H9 (cell line): ENCODE measurements at places on chromosomes 6 and 20. TPM values are rescaled to one million over a fixed set of nuclear protein-coding genes. Genes with fewer than 3 reads are reported as not detected.

DNA sequence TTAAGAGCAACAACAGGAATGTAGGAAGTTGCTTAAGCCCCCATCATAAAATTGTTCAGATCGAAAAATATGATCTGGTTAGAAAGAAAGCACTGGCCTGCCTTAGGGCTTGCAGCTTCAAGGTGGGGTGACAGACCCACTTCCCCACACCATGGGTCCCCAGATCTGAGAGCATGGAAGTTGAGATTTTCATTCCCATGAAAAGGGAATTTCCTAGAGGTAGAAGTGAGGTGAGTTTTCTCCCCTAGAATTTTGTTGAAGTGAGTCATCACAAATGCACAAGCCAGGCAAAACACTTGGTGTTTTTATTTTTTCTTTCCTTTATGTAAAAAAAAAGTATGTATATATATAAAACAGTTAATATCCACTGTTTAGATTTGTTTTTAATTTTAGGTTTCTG, 213.6 kb upstream of the SUPT3H start:
- DNase-seq, result no peak

GRCh38 chr6:112253841-112254816, at the start of gene LAMA4:
LAMA4 (minus strand) TSS chr6:112254567; CDS start chr6:112254150, 417 bp downstream.
- peak; percentile 65 for DNase-seq

DNA sequence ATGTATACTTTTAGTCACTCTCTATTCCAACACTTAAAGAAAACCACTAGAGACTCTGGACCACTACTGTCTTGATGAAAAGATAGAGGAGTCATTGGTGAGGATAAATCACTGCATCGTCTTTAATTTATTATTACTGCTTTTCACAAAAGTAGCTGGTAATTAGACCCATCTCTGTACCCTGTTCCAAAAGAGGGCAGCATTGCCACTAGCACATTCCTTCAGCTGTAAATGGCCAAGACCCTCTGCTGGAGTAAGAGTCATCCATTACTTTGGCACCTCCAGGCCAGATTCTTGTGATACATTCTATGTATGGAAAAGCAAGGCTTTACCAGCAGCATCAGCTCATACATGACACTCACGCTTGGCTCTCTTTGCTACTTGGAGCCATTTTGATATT, 49.5 kb upstream of the PREP start:
- no peak for DNase-seq

DNA sequence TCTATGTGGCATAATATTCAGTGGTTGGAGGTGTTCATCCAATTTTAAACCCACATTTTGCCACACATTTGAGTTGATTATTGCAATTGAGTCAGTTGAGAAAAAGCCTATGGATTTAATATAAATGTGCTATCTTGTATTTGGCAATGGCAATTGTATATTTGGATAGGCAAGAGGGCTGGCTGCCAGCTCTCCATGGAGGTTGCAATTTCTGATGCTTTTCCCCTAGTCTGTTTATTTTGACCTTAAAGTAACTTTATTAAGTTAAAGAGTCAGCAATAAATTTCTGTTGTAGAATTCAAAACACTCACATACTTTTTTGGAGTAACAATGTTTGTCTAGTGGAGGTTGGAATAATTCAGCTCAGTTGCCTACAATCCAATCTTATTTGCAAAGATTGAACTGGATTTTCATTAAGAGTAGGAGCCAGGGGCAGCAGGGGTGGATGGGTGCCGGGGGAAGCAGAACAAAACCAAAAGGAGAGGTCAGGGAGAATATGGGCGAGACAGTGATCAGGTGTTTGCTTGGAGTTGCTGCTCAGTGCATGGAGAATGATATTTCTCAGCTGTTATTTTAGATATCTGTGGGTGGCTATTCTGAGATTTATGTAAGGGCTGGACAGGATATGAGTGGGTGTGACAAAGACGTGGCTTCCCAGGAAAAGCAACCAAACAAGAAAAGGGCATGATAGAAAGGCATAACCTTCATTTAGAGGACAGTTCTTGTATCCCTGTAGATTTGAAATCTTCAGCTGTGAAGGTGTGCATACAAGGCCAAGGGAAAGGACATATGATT, 163.0 kb downstream of the HDGFL1 start:
- no peak for DNase-seq

EPB41L1 gene
- 29.9 and 31.1 TPM in 2 replicates for total RNA-seq

DNA sequence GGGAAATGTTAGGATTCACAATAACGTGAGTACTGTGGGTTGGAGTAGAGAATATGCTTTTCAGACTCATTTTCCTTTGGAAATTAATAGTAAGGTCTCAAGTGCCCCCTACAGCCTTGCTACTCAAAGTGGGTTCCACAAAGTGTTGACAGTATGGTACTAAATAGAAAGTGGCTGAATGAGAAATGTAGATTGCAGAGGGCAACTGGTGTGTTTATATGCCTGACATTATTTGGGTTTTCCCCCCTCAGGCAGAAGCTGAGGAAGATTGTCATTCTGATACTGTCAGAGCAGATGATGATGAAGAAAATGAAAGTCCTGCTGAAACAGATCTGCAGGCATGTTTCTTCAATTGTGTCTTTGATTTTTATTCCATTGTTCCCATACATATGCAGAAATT, 5.6 kb downstream of the FBXO9 start:
- no peak for DNase-seq
